ENCODE measurements at places on chromosomes 1 and 21.

DNA sequence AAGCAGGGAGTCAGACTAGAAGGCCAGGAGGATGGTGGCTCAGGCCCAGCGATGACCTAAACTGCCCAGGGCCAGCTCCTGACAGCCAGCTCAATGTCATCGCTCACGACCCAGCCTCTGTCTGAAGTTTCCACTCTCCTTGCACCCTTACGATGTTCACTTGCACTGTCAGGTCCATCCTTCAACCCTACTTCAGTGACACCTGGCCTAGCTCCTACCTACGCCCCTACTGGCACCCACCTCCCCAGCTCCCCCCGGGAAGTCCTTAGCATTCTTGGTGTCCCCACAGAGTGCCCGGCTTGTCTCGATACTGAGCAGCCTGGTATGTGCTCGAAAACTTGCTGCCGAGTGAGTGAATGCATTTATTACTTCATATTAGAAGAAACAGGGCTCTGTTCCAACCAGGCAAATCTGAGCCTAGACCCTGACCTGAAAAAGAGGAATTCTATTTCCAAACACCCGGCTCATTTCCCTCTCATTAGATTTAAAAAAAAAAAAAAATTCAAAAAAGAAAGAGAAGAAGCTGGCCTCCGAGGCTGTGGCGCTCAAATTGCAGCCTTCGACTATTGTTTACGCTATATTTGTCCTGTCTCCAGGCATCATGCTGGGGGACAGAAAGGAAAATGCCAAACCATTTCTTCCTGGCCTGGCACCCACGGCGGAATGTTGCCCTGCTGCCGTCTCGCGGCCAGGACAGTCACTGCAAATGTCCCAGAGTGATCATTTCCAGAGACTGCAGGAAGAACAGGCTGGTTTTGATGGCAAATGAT, 29.8 kb upstream of the LRRC38 start:
- no peak for DNase-seq

DNA sequence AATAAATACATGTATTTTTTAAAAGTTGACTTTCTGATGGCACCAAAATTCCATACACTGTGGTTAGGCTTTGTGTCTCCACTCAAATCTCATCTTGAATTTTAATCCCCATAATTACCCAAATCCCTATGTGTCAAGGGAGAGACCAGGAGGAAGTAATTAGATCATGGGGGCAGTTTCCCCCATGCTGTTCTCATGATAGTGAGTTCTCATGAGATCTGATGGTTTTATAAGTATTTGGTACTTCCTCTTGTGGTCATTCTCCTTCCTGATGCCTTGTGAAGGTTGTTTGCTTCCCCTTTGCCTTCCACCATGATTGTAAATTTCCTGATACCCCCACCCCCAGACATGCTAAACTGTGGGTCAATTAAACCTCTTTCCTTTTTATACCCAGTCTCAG, 1218.4 kb upstream of the PRMT6 start:
- DNase-seq = no peak

- no peak for DNase-seq
These were observed 48.8 kb downstream of the XPR1 start for GRCh38 chr1:180680558-180681144.

GRCh38 chr1:210587566-210587965, 258.9 kb downstream of the HHAT start:
- DNase-seq = no peak

GRCh38 chr1:100721526-100722207, 2.1 kb downstream of the VCAM1 start:
- DNase-seq = no peak

Data from activated T-helper 1 cell treated with anti-CD3 and anti-CD28 coated beads, Interleukin-12 subunit alpha, Interleukin-12 subunit beta, Interleukin-2, Interleukin-4 antibody, amounts not matched to agents 30 ng/mL and 10 ng/mL and 1 ng/mL, durations not matched to agents 14 hours and 24 hours and 36 hours (primary cell).